ENCODE measurements at places on chromosomes 3 and 15.

- DNase-seq = no peak
These were observed 69.3 kb downstream of the NTRK3 start for GRCh38 chr15:88187195-88187594.

DNA sequence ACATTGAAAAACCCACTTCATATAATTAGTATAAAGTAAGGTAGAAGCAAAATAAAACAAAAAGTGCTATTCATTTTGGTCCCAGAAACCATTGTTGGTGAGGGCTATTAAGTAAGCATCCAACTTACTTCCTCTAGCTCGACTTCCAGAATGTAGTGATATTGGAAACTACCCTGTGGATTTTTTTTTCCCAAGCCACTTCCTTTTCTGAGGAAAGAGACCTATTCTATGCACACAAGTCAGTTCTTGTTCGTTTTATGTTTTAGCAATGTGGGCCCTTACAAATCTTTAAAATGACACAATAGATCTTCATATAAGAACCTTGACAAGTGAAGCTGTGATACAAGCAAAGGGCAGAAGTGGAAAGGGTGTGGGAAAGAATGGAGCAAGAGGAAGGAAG is 402.0 kb upstream of the TBL1XR1 start:
- DNase-seq = no peak

DNA sequence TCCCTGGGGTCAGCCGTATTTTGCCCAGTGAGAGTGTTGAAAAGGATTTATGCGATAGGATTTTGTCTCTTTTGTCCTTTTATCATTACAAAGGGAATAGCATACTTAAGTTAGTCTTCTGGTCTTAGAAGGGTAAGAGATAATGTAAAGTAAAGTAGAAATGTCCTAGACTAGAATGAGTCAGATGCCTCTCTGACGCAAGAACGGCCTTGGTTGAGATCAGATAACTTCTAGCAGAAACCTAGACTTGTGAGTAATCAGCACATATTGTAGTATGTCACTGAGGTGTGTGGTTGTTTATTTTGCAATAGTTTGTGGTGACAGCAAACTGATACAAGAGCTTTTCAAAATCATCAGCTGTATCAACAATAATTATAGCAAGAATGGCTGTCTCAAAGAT is 866.1 kb downstream of the NSUN3 start:
- no peak for DNase-seq

DNA sequence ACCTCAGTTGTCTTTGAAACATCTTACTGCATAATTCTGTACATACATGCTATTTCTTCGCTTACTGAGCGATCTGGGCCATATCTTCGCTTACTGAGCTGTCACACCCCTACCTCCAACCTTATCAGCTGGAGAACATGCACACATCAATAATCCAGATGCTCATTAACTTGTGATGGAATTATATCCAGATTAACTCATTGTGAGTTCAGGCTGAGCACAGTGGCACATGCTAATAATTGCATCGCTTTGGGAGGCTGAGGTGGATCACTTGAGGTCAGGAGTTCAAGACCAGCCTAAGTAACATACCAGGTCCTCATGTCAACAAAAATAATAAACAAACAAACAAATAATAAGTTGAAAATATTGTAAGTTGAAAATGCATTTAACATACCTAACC is 19.3 kb upstream of the ANXA2 start:
- no peak for DNase-seq

GRCh38 chr3:161372321-161373260 is 1.3 kb upstream of the SPTSSB start:
- peak; percentile 38 for DNase-seq

DNA sequence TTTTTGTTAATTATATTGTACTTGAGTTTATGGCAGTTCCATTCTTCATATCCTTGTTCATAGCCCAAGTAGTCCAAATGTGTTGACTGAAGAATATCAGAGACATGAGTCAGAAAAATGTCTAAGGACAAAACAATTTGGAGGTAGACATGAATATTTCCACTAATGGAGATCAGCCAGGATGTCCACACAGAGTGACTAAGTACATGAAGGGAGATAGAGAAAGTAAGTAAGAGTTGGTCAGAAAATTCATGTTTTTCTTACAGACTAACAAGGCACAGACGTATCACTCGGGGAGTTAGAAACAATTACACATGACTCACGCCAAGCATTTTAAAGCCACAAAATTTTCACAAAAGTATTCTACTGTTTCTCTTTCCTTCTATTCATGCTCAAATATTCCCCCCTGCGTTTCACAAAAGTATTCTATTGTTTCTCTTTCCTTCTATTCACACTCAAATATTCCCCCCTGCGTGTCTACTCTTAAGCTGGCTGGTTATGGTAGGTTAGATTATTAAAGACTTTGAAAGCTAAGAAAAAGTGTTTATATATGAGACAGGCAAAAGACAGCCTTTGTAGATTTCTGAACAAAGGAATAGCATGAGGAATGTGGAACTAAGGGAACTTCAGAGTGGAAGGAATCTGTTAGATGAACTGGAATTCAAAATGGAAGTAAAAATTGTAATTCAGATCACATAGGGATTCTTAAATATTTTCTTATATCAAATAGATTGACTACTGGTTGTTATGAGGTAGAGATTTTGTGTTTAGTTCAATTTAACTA is 648.7 kb upstream of the CCDC54 start:
- DNase-seq = no peak

DNA sequence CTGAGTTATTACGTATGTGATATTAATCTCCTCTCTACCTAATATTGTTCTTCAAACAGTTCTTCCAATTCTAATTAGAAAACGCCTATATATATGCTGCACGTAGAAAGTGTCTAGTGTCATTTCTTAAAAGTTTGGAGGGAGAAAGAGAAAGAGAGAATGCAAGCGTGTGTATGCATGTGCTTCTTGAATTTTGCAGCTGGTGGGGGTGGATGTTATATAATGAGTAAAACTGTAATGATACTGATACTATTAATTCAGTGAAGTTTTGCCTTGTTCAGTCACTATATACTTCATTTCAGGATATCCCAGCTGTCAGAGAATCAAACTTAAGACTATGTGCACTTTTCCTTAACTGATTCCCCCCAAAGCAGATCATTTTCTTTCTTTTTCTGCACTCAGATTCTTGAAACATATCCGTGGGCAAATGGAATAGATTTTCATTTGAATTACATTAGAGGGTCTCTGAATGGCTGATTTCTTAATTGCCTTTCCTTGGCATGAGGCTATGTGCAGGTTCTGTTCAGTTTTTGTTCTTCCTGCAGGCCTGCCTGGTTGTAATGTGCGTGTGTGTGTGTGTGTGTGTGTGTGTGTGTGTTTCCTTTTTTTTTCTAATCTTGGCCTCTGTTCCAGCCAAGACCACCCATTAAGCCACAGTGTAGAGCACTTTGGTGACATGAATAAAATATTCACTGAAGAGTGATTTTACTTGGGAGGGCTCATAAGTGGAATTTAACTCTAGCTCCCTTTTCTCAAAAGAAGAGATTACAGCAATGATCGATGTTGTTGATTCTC is 617.5 kb downstream of the RBMS3 start:
- no peak for DNase-seq

DNA sequence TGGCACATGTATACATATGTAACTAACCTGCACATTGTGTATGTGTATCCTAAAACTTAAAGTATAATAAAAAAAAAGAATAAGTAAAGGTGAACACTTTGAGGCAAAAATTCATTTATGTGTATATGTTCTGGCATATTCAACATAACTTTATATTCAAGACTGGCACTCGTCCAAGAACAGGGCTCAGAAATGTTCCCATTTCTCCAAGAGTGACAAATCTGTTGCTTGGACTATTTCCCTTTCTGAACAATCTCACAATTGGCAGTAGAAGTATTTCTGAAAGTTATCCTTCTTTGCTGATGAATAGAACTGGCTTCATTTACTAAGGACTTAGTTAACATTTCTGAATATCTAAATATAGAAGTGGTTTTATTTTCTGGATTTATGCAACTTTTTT is 212.8 kb downstream of the ADAMTSL3 start:
- DNase-seq = no peak

- DNase-seq = no peak
These were observed 197.8 kb downstream of the TBC1D5 start for GRCh38 chr3:17544632-17545031.

GRCh38 chr3:149895769-149896168 is 74.9 kb downstream of the PFN2 start:
- no peak for DNase-seq

DNA sequence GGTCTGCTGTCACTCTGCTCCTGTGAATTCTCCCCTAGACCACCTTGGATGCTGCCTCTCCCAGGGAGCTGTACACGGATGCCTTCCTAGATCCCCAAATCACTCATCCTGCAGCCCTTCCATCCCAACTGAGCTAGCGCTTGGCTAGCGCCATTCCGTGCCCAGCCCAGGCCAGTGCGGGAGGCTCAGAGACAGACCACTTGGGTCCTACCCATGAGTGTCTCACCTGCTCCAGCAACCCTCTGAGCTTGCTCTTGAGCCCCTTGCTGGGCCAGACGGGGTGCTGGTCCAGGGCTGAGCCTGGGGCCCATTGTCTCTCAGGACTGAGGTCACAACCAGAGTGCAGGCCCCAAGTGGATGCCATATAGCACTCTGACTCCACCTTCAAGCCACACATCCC is 17.7 kb downstream of the SH2D7 start:
- no peak for DNase-seq

GRCh38 chr15:89781891-89782618 is 5.9 kb downstream of the MESP2 start:
- no peak for DNase-seq

DNA sequence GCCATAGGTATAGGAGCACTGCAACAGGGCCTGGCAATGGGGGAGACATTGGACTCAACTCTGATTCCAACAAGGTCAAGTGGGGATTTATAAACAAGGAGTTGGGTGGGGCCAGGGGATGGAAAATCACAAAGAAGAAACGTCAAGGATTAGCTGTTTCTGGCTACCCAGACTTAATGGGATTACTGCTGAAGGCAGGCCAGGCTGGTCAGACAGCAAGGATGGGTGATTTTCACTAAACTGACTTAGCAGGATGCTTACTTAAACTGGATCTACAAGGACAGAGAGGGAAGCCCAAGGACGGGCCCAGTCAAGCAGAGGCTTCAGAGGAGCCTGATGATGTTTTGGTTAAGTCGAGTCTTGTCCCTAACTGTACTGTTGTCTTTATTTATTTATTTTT is 76.2 kb downstream of the USP13 start:
- DNase-seq = no peak

DNA sequence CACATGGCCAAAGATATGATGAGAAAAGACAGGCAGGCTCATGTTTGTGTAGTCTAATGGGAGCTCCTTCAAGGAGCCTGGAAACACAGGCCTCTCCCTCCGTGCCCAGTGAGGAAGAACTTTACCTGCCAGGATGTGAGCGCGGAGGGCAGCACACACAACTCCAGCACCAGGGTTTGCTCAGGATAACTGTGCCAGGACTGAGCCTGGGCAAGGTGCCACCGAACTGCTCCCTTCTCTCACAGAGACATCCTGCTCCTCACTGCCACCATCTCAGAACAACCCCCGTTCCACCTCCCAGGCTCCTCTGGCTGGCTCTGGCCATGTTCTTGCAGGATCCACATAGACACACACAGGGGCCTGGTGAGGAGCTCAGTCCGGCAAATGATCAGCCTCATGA is 87.4 kb downstream of the NUP210 start:
- DNase-seq = no peak

DNA sequence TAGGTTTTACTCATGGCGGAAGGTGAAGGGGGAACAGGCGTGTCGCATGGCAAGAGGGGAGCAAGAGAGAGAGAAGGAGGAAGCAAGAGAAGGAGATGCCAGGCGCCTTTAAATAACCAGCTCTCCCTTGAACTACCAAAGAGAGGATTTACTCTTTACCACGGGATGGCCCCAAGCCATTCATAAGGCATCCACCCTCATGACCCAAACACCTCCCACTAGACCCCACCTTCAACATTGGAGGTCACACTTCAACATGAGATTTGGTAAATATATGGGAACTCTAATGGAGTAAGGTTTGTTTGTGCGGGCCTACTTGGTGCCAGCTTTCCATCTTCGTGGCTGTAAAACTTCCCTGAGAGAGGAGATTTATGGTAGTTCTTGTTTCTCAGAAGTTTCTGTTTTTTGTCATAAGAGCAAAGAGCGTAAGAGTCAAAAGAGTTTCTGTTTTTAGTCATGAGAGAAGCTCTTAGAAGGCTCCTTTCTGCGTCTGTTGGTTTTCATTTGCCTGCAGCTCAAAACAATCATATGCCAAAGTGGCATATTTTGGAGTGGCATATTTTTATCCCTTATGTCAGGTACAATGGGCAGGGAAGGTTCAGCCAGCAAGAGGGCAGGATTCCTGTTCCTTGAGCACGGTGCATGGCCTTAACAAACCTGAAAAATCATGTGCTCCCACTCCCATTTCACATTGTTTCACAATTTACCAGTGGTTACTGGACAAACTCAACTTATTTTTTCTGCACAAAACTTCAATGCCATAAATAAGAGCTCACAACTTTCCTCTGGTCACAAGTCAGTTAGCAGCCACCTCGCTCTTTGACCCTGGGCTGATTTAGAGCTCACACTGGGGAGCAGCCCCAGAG is 12.5 kb downstream of the PML start:
- no peak for DNase-seq

- no peak for DNase-seq
These were observed 325.1 kb upstream of the TPM1 start for GRCh38 chr15:62717496-62717895.

- DNase-seq = no peak
These were observed 125.5 kb downstream of the DIPK2A start for GRCh38 chr3:144097163-144097562.

DNA sequence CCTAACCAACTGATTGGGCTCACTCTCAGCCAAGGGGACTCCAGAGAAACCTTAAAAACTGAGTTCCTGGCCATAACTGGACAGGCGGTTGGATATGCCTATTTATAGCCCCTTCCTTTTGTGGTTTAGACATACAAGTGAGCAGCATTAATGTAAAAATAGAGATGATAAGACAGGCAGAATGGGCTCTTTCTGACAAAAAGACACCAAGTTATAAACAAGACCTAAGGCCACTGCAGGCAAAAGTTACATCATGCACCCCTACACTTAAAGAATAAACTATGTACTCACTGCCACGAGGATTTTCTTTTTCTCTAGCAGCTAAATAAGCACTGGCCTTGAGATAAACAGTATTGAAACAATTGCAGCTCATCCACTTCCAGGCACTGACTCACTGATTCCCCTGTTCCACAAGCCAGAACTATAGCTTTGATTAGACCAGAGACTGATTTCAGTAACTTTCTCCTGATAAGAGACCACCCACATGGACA is 30.1 kb downstream of the SUCNR1 start:
- DNase-seq = no peak

DNA sequence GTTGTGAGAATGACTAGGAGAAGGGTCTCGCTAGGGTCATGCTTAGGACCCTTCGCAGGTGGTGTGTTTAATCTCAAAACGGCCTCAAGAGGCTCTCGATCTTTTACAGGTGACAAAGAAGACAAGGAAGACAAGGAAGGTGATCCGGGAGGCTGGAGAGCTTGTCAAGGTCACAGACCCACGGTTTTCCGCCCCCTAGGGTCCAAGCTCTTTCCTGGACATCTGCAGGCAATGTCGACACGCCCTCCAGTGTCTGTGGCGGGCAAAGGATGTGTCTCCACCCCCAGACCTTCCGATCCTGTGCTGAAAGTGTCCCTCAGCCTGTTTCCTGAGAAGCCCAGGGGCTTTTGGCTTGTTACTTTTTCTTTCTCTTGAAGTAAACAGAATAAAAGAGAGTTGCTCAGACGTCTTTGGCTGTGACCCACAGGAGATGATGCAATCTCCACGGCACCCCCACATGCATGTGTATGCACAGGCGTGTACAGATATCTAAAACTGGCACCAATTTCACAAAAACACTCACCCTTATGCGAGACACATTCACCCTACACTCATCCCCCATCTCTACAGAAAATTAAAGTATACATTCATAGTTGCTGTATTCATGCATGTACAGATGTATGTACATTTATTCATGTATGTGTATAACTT is 108.8 kb downstream of the KLF13 start:
- DNase-seq = peak; percentile 84

GRCh38 chr3:188664795-188665194 is 507.0 kb upstream of the TPRG1 start:
- no peak for DNase-seq

Data from CD4-positive, alpha-beta memory T cell (primary cell).